ENCODE measurements at places on chromosomes 4 and X.

GRCh38 chr4:20629186-20630106 lies 70.8 kb upstream of the PACRGL start:
- DNase-seq, result no peak

DNA sequence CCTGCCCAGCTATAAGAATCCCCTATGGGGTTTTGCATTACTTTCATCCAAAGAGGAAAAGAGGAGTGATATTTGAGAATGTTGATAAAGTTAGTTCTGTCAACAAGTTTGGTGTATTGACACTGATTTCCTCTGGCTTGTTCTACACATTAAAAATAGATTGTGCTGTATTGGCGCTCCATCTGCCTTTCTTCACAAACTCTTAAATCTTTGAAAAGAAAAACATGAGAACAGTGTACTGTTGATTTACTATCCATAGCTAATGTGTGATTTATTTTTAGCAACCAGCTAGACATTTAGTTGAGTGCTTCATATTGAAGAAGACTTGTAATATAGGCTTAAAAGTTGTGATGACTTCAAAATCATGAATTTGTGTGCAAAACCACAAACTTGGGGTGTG lies 261.2 kb upstream of the ANKRD50 start:
- DNase-seq, result peak; percentile 25

DNA sequence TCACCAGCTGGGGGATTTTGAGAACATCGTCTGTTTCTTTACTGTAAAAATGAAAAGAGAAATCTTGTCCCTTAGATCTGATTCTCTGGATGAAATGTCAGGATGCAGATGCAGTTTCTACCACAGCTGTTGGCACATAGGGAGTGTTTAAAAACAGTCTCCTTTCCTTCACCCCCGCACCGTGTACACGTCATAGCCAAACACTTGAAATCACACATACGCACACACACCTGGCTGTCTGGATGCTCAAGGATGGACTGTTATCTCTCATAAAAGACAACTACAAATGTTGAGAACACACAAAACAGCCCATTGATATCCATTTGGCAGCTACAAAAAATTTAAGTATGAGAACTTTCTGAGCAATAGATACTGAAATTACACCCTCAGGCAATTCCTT lies 275.8 kb upstream of the CLNK start:
- peak; percentile 27 for DNase-seq

DNA sequence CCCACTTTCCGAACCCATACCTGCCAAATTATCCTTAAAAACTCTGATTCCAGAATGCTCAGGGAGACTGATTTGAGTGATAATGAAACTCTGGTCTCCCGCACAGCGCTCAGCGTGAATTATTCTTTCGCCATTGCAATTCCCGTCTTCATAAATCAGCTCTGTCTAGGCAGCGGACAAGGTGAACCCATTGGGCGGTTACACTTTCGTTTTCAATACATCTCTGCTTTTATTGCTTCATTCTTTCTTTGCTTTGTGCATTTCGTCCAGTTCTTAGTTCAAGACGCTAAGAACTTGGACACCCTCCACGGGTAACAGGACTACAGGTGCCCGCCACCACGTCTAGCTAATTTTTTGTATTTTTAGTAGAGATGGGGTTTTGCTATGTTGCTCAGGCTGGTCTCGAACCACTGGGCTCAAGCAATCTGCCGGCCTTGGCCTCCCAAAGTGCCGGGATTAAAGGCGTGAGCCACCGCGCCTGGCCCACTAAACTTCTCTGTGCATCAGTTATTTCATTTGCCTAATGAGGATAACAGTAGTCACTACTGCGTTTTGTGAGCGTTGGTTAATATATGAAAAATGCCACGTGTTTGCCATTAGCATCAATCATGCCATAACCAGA lies 936 bp upstream of the PGK1 start:
- peak; percentile 34 for DNase-seq

DNA sequence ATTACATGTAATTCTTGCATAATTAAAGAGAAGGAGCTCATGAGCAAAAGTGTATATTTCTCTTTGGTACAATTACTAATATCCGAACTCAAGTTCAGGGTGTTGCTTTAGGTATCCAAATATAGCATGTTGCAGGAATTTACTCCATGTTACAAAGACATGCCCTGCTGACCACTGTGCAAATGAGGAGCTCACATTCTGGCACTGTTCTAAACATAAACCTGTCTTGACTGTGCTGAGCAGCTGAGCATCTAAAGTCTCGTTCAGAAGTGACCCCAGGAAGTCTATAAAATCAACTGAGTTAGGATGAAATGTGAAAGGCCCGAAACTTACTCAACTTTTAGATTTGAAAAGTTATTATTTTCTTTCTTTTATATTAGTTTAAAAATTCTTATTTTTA lies 124.3 kb downstream of the STIM2 start:
- no peak for DNase-seq

DNA sequence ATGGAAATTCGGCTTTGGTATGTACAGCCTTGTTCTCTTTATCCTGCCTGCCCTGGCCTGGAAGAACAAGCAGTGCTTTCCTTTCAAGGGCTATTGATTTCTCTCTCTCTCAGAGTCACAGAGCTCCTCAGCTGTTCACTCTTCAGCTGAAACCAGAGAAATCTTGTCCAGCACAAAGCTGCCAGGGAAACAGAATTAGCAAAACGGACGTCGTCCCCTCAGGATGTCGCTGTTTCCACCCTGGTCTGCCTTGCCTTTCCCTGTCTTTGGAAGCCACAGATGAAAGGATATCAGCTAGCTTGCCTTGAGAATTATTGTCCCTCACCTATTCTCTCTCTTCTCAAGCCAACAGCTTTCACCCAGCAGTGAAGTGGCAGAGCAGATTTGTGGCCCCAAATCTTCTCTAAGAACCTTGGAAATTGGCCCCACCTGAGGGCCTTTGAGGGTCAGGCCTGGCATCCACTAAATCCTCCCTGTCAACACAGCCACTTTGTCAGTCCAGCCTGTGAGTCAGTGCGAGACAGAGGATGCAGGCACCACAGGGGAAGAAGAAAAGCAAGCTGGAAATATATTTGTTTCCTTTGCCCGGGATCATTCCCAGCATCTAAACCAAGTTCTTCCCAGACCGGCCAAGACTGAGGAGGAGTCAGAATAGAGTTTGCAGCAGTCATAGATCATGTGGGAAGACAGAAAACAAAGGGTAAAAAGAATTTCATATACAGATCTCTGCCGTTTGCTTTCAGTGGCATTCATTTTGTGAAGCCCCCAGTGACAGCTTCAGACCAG lies 63.8 kb upstream of the MTM1 start:
- no peak for DNase-seq

GRCh38 chr4:132827522-132827921 lies 321.6 kb upstream of the PCDH10 start:
- DNase-seq, result no peak

GRCh38 chr4:16418814-16419213 lies 192.5 kb upstream of the TAPT1 start:
- DNase-seq, result no peak

DNA sequence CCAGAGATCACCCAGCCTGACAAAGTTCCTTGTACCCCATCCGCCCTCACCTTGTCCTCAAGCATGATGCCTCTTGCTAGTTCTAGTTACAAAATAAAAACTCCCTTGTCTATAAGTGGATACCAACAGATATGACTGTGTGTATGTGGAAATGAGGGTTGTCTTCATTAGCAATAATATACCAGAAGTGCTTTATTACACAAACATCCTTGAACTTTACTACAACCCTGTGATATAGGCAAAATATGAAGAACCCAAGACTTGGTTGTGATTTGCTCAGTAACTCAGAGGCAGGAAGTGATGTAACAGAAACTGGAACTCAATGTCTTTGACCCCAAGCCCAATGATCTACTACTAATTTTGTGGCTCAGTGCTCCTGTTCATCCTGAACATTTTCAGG lies 97.6 kb downstream of the AKAP4 start:
- no peak for DNase-seq

DNA sequence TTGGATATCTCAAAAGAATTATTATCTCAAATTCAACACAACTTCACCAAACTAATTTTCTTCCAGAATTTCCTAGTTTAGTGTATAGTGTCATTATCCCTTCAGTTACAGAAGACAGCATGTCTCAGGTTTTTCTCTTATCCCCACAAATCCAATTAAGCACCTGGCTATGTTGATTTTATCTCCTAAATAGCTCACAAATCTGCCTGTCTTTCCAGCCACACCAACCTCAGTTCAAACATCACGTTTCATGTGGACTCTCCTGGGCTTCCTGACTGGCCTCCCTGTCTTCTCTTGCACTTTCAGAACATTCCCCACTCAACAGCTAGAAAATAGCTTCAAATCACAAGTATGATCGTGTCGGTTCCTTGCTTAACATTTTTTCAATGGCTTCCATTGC lies 14.8 kb downstream of the STK32B start:
- no peak for DNase-seq

GRCh38 chr4:77473509-77473908 lies 132.1 kb upstream of the CXCL13 start:
- no peak for DNase-seq

DNA sequence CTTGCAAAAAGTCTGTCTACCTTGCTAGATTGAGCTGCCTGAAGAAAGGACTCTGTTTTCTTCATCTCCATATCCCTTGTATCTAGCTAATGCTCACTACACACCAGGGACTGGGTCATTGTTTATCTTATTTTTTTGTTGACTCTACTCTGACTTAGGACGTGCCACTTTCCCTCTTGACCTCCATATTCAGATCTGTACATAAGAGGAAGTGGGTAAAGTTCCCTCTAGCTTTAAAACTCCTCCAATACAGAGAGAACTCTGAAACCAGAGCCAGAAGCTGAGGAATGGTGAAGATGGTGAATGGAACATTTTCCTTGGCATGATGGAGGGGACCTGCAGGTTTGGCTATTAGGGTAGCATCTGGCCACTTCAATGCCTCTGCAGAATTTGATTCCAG lies 2026.1 kb upstream of the TENM3 start:
- DNase-seq, result no peak

GRCh38 chr4:176539091-176539784 lies 219.5 kb downstream of the SPCS3 start:
- DNase-seq, result no peak

GRCh38 chr4:137394018-137394417 lies 138.3 kb downstream of the PCDH18 start:
- peak; percentile 65 for DNase-seq

DNA sequence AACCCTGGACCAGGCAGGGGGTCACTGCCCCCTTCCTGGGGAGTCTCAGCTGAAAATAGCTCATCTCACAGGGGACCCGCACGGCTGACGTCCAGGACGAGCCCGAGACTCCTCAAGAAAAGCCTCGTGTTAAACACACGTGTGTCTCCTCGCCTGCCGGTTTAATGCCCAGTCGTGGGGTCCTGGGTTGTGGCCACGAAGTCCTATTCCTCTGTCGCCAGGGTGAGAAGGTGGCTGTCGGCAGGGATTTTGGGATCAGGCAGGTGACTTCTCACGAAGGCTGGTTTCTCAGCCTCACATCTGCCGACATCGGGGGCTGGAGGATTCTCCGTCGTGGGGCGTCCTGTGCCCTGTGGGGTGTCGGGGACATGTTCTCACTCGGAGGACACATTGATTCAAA lies 44.3 kb upstream of the PPP2R3B start:
- DNase-seq, result no peak

DNA sequence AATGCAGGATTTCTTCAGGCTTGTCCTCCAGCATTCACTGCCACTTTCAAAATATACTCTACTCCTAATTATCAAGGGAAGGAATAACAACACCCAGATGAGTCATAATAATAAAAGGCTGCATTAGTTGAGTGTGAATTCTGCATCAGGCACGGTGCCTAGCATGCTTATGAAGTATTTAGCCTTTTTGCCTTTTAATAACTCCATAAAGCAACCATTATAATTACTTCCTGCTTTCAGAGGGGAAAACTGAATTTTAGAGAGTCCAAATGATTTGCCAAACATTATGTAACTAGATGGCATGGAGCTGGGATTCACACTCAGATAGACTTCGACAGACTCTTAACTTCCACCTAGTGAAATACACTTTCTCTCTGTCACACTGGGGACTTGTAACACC lies 2365.5 kb downstream of the PCDH7 start:
- no peak for DNase-seq

GRCh38 chrX:20739038-20739745 lies 472.5 kb upstream of the RPS6KA3 start:
- no peak for DNase-seq

DNA sequence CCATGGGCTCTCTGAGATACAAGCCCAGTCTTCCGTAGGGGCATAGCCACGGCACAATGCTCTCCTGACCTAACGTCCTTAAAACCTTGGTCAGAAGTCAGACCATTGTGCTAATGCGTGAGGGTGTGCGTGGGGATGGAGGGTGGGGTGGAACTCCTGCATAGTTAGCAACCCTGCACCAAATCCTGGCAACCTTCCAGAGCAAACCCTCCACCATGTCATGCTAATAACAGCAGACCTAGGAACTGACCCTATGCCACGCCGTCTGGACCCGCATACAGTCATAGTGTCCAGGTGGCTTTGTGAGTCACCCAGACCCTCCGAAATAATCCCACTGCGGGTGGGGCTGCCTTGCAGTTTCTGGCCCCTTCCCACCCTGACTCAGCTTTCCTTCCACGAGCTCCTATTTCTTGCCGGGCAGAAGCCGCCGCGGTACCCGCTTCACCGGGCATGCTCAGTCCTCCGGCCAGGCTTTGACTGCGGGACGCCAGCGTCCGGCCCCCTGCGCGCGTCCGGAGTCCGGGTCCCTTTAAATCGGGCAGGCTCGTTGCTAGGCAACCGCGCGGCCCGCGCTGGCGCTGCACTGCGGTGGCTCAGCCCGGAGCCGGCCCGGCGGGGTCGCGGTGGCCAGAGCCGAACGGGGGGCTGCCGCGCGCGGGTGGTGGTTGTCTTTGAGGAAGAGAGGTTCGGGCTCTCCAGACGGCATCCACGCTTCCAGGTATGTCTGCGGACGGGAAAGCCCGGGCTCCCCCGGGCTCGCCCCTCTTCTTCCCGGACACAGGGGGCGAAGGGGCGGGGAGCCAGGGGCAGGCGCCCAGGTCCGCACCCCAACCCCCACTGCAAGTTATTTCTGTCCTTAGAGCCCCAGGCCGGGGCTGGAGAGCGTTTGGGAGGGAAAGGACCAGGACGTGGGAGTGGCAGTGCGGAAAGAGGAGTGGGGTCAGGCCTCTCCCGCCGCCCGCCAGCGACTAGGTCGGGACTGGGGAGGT lies at the start of gene CCDC160:
Gene CCDC160 (plus strand): TSS at position 557 of the 989 bp plus-strand sequence. CDS start 7,619 bp downstream, outside the sequence.
- peak; percentile 73 for DNase-seq

- DNase-seq, result no peak
These were observed 73.6 kb upstream of the COX18 start for GRCh38 chr4:73142995-73143547.

GRCh38 chr4:172096786-172097185 lies 283.6 kb downstream of the GALNTL6 start:
- DNase-seq, result no peak

All from kidney (tissue), 22 donors.